Activated T-cell treated with anti-CD3 and anti-CD28 coated beads, Interleukin-2, amount 50 U/mL, for 48 hours (primary cell): ENCODE measurements at places on chromosomes 5 and 9.

DNA sequence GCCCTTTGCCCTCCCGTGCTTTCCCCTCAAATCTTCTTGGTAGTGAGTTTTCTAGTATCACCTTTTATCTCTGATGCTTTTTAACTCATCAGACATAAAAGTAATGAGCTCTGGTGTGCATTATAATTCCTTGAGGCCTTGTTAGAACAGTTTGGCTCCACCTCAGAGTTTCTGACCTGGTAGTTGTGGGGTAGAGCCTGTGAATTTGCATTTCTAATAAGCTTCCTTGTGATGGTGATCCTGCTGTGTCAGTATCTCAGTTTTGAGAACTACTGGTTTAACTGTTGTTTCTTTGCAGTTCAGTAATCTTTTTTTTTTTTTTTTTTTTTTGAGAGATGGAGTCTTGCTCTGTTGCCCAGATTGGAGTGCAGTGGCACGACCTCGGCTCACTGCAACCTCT is 31.1 kb downstream of the UBE2D2 start:
- no peak for DNase-seq

GRCh38 chr9:6414247-6414641 is 1.2 kb downstream of the UHRF2 start:
- DNase-seq, result no peak

DNA sequence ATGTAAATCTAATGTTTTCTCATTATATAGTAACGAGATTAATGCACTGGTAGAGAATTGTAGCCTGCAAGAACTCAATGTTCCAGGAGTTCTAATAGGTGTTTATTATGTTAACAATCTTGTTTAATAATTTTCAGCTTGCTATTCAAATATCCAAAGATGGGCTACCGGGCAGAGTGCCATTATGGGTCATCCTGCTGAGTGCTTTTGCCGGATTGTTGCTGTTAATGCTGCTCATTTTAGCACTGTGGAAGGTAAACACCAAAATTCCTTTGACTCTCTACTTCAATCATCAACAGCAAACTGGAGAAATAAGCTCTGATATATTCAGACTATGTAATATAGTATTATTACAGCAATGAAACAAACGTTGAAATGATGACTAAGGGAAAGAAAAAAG is 41.9 kb upstream of the ITGA2 start:
- DNase-seq, result no peak

GRCh38 chr9:70760228-70760627 is 345.8 kb upstream of the KLF9 start:
- DNase-seq, result no peak

GRCh38 chr9:70113403-70114022 is 69.9 kb downstream of the MAMDC2 start:
- peak; percentile 34 for DNase-seq

DNA sequence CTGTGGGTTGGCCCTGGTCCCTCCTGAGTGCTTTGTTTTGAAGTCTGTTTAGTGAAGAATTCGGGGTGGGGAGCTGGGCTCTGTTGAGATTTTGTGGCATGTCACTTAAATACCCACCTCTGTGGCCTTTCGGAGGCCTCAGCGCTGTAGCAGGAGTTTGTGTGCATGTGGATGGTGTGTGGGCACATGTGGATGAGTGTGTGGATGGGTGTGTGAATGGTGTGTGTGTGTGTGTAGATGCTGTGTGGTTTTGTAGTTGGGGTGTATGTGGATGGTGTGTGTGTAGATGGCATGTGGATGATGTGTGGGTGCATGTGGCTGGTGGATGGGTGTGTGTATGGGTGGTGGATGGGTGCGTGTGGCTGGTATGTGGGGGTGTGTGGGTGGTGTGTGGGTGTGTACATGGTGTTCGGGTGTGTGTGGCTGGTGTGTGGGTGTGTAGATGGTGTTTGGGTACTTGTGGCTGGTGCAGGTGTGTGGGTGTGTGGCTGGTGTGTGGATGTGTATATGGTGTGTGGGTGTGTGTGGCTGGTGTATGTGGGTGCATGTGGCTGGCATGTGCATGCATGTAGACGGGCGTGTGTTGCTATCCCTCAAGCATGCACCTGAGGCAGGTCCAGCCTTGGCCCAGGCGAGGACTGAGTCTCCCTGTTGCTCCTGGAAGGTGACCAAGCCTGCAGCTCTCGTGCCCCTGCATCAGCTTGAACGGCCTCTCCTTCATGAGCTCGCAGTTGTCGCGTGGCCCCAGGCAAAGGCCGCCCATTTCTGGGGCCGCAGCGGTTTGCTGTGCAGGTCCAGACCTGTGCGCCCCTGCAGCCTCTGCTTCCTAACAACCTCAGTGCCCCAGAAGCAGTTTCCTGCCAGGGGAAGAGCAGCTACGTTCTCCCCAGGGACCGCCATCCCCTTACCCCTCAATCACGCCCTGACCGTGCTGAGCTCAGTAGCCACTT is 54.0 kb upstream of the FCN2 start:
- DNase-seq, result no peak

GRCh38 chr5:142784401-142784955 is 14.3 kb downstream of the ARHGAP26 start:
- DNase-seq, result no peak

DNA sequence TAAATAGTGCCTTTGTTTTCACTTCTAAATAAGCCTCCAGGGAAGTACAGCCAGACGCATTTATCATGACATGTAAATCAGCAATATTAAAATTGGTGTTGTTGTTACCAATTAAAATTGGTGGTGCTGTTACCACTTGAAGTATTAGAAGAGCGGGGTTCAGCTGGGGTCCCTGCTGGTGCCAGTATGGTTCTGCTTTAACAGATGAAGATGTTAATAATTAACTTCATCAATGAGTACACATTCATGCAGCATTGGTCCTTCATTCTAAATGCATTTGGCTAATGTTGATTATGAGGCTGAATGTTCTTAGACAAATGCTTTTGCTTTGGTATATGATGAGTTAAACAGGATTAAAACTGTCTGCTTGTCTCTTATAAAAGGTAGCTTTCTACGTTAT is 67.6 kb upstream of the TMC1 start:
- no peak for DNase-seq

DNA sequence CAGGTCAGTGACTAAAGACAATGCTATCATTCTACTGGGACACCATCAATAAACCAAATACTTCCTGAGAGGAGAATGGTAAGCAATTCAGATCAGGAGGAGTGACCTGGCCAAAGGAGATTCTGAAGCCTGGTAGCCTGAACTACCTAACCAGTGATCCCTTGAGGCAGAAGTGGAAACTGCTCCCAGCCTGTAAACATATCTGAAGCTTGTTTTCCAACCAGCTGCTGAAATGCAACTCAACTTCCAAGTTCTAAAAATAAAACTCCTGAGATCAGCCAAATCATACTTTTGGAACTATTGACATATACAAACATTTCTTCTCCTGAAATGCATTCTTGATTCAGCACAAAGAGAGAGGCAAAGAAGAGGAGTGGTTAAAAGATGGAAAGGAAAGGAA is 204.1 kb downstream of the EBF1 start:
- DNase-seq, result no peak

GRCh38 chr9:136990242-136990911 is 1.8 kb upstream of the PAXX start:
- DNase-seq, result no peak

GRCh38 chr5:128271859-128272464 is 188.4 kb downstream of the SLC12A2 start:
- no peak for DNase-seq

DNA sequence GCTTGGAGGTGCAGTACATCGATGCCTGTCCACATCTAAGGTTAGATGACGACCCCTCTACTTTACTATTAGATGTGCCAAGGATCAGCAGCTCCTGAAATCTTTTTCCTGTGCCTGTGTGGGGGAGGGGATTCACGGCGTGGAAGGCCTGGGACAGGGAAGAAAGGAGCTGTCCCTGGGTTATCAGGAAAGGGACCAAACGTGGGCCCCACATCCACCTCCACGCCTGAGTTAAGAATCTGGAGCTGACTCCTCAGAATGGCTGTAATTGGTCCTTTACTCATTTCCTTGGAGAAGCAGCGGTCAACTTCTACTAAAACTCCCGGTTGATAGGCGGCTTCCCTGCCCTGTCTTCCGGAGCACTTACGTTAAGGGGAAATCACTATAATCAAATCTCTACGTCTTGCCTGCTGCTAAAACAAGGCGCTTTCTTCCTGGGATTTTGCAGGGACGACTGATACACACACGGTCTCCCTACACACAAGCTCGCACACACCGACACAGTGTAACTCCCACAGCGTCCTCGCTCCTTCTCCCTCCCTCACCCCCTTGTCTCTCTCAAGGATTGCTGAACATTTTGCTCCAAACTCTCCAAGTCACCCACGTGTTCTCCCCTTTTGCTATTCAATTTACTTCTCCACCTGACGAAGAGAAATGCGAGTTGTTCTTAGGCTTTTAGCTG is 1.4 kb downstream of the PDE4D start:
- no peak for DNase-seq

GRCh38 chr9:124800306-124801259 is 23.6 kb downstream of the OLFML2A start:
- DNase-seq, result no peak

DNA sequence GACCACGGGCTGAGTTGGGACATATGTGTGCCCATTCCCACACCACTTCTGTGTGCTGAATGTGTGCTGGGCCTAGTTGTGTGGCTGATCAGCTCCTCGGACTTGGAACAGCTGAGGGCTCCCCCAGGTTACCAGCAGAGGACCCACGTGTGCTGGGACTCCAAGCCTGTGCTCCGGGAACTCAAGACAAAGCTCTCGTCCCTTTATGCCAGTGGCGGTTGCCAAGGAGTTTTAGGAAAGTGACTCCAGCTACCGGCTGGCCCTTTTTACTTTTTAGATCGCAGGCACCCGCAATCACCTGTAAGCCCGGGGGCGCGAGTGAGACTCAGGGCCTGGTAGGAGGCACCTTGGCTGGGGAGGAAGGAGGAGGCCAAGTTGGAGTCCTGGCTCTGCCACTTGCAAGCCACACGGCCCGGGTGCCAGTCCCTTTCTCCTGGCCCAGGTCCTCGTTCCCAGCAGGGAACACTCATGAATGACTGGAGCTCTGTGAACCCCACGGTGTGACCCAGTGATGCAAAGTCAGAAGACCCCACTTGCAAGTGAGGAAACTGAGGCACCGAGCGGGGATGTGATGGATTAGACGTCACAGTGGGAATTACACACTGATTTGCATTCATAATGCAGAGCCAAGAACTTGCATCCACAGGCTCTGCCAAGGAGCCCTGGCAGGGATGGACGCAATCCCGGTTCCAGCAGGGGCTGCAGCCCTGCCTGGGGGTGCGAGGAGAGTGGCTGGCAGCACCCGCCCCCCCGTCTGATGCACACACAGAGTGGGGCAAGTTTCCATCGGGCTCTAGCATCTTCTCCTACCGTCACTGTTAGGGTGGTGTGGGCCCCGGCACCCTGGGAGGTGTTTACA is 26.9 kb downstream of the CRB2 start:
- DNase-seq, result no peak

- DNase-seq, result no peak
Observed at GRCh38 chr9:23635276-23635675, 190.8 kb downstream of the ELAVL2 start.

- no peak for DNase-seq
Observed at GRCh38 chr5:37940931-37941623, 101.2 kb upstream of the GDNF start.

DNA sequence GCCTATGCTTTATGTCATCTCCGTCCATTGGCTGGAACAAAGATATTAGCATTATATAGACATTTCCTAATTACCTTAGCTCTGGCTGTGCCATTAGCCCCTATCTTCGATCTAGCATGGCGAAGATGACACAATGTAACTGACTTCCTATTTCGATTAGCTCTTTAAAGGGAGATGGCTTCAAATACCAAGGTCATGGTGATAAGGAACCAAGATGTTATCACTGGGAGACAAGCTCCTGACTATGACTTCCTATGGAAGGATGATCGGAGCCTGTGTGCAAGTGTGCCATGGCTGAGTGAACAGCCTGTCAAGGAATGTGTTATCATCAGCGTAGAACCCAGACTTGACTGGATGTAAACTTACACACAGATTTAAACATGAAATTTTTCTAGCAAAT is 602.1 kb downstream of the PSAT1 start:
- DNase-seq, result no peak

GRCh38 chr5:74866596-74867162 is 492 bp upstream of the FAM169A start:
- no peak for DNase-seq

GRCh38 chr5:54868511-54869483 is 116.6 kb downstream of the ESM1 start:
- DNase-seq, result peak; percentile 68

GRCh38 chr5:165521816-165522610 is 2016.6 kb downstream of the MAT2B start:
- DNase-seq, result no peak

DNA sequence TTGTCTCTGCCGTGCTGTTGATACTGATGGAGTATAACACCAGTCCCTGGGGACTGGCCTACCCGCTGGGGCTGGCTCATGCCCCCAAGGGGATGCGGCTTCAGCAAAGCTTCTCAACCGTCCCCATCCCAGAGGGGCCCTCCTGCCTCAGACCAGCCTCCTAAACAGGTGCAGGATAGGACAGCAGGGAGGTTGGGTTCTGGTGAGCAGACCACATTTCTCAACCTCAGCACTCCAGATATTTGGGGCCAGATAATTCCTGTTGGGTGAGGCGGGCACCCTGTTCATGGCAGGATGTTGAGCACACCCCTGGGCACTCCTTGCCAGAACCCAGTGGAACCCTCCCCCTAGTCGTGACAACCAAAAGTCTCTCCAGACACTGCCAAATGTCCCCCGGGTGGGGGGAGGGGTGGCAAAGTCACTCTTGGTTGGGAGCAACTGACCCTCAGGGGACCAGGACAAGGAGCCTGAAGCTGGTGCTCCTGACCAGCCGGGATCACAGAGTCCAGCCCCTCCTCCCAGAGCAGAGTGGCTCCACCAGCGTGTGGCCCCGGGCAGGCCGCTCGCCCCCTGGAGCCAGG is 107.8 kb downstream of the ZNF354C start:
- DNase-seq, result no peak

- no peak for DNase-seq
Observed at GRCh38 chr5:165508286-165508685, 2002.9 kb downstream of the MAT2B start.

DNA sequence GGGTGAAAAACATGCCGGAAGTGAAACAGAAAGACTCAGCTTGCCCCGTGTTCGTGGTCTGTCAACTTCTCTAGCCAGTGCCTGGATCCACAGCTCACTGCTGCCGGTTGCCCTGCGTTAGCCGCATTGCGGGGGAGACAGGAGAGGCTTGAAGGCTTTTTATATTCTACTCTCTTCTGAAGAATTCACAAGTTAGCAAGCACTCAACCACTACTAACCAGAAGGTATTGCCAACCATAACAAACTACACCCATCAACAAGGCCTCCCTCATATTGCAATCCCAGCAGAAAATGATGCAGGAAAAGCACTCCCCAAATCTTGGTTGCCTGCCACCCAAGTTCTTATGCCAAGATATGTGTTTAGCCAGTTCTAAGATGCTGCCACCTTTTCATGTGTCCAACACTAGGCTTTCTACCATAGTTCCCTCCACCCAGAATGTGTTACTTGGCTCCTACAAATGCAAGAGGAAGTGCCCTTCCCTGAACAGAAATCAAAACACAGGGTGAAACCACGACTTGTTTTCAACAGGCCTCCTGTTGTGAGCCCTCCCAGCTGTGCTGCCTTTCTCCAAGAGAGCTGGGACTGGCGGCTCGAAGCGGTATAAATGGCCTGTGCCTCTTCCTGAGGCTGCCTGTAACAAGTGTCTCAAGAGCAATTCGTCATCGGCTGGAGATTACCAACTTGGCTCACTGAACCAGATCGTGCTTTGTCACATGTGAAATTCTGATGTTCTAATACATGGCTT is 129.0 kb downstream of the SNX18 start:
- DNase-seq, result peak; percentile 76

GRCh38 chr5:136192015-136192525 is 892 bp downstream of the SMIM32 start:
- DNase-seq, result no peak
